NCI-H187 (cell line): ENCODE measurements at places on chromosomes 1 and 21.
A peak's percentile ranks its signal among the peaks of the same experiment; 100 is the strongest.

DNA sequence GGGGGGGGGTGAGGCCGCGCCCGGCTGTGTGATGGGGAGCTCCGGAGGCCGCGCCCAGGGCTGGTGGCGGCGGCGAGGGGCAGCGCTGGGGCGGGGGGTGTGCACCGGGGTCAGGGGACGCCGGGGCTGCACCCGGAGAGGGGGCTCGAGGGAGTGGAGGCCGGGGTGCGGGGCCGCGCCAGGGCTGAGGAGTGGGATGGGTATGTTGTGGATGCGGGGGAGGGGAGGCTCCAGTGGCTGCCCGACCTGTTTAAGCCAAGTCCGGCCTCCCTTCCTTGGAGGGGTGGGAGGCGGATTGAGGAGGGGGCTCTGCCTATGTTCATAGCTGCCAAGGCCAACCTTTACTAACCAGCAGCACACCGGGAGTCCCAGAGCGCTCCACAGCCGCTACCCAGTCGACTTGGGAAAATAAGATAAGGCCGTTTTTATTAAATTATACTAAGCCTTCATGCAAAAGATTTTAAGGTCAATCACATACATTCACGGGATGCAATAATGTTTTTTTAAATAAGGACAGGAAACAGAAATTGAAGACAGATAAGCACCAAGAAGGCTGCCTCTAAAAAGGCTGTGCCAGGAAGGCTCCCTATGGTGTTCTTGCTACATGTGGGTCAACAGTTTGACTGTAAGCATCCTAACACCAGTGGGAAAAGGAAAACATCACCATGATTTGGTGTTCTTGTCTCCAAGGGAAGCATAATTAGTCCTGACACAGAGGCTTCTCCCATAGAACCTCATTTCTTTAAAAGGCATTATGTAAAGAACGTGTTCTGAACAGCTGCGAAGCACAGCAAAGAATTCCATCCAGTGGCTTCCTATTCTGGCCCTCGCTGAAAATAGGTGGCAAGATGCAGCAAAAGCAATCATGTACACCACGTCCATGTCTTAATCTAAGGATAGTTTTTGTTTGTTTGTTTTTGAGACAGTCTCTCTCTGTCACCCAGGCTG lies 626 bp upstream of the HLCS start:
- DNase-seq = no peak

- no peak for DNase-seq
Observed at GRCh38 chr1:207172321-207172720, 68.3 kb downstream of the C4BPA start.

DNA sequence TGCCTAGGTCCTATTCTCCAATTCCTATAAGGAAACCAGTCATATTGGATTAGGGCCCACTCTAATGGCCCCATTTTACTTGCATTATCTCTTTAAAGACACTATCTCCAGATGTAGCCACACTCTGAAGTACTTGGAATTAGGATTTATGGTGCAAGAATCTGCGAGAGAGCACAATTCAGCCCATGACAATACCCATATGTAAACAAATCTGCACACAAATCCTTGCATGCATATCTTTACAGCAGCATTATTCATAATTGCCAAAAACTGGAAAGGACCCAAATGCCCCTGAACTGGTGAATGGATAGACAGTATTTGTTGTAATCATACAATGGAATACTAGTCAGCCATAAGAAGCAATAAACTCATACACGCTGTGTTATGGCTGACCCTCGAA lies 229.8 kb upstream of the ADAMTS5 start:
- DNase-seq = no peak

- DNase-seq = no peak
Observed at GRCh38 chr1:9280015-9280860, 12.5 kb upstream of the SPSB1 start.

GRCh38 chr1:198612471-198613260 lies 26.2 kb upstream of the PTPRC start:
- no peak for DNase-seq

DNA sequence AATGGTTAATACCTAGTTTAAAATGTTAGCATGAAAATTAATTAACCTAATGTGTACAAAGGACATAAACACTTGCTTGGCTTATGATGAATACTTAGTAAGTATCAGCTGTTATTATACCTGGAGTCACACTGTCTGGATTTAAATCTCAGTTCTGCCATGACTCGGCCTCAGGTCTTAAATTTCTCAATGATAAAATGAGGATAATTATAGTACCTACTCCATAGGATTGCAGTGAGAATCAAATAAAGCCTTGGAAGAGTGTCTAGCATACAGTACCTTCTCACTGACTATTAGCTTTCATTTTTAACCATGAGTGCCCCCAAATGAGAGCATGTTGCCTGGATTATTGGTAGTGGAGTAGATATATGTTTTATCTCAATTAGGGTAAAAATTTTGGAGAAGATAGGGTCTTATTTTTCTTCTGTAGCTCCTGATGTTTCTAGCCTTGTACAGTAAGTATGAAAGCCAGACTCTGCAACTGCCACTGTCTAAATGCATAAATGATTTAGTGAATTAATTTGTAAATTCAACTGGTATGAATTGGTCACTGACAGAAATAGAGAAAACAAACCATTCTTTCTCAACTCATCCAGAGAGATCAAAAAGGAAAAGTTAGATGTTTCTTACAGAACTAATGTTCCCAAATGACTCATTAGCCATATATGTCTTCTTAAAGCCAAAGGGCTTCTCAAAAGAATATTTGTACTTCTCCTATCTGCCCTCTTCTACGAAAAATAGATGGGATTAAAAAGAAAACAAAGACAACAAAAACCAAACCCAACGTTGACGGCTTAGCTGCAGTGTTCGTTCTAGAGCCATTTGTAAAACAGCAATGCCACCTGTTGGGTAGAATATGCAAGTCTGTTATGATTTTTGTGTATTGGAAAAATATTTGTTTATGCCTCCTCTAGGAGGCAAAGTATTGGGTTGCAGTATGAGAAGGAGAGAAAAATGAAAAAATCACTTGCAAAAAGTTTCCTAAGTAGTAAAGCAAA lies 53.8 kb upstream of the MROH9 start:
- DNase-seq = peak; percentile 13

DNA sequence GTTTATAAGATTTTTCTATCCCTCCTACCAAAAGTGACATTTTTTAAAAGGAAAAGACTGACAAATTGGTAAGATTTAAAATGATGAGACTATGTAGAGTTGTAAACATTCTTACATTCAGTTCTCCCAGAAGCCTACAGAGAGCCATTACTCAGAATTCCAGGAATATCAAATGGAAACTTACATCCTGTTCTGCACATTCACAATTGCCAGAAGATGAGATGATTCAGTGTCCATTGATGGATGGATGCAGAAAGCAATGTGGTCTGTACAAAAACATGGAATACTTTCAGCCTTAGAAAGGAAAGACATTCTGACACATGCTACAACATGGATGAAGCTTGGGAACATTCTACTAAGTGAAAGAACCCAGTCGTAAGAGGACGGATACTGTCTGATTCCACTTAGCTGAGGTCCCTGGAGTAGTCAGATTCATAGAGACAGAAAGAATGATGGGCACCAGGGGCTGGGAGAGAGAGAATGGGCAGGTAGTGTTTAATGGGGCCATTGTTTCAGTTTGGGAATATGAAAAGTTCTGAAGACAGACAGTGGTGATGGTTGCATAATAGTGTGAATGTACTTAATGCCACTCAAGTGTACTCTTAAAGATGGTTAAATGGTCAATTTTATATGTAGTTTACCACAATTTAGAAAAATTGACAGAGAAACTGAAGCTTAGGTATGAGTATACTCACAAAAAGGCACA lies 16.6 kb downstream of the MX1 start:
- DNase-seq = no peak

- DNase-seq = no peak
Observed at GRCh38 chr21:45032977-45033710, 41.2 kb upstream of the ADARB1 start.

DNA sequence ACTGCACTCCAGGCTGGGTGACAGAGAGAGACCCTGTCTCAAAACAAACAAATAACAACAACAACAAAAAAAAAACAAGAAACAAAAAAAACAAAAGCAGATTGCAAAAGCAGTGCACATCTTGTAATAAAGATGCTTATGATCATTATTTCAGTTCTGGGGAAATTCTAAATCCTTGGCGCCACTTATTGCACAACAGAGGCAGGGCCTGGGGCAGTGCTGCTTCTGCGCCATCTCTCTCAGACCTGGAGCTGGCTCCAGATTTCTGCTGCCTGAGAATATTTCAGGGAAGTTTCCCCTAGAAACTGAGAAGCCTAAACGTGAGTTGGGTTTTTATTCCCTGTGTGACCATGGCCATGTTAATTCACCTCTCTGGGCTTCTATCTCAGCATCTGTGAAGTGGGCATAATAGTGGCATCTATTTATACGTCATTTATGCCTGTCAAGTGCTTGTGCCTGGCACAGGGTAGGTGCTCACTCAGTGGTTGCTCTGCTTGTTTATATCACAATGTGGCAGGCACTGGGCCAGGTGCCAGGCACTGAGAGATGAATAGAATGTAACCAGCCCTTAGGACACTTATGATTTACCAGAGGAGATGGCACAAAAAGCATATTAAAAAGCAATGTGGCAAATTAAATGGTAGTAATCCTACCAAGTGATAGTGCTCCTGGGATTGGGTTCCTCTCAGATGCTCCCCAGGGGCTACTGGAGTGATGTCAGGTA lies 67.9 kb downstream of the MDM4 start:
- peak; percentile 24 for DNase-seq

DNA sequence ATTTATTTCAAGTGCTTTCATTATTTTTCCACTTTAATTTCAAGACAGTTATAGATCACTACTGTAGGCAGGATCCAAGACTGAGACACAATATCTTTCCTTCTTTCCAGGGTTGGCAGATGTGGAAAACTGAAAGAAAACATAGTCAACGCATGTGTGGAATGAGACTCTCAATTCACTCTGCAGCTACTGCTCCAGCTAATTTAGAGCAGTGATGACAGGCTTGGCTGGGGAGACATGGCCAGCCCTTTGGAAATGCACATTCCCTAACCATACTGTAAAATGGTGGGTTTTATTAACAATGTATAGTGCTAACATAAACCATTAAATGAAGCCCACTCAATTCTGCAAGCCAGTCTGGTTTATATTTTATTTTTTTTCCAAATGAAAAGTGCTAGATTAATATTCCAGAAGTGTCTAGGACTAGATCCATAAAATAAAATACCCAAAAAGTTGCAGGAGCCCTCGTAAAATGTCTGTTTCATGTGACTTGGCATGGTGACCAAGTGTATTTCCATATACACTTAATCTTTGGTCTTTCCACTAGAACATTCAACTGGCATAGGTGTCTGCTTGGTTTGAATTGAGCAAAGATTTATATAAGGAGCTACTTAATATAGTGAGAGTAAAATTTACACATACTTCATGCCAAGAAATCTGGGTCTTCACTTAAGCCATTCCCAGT lies 32.9 kb downstream of the COL11A1 start:
- no peak for DNase-seq

- DNase-seq = no peak
Observed at GRCh38 chr1:95042286-95042685, 30.5 kb downstream of the ALG14 start.

- no peak for DNase-seq
Observed at GRCh38 chr1:2918441-2918840, 102.8 kb upstream of the ACTRT2 start.

GRCh38 chr21:44602463-44602850 lies 2.1 kb downstream of the KRTAP10-7 start:
- no peak for DNase-seq

DNA sequence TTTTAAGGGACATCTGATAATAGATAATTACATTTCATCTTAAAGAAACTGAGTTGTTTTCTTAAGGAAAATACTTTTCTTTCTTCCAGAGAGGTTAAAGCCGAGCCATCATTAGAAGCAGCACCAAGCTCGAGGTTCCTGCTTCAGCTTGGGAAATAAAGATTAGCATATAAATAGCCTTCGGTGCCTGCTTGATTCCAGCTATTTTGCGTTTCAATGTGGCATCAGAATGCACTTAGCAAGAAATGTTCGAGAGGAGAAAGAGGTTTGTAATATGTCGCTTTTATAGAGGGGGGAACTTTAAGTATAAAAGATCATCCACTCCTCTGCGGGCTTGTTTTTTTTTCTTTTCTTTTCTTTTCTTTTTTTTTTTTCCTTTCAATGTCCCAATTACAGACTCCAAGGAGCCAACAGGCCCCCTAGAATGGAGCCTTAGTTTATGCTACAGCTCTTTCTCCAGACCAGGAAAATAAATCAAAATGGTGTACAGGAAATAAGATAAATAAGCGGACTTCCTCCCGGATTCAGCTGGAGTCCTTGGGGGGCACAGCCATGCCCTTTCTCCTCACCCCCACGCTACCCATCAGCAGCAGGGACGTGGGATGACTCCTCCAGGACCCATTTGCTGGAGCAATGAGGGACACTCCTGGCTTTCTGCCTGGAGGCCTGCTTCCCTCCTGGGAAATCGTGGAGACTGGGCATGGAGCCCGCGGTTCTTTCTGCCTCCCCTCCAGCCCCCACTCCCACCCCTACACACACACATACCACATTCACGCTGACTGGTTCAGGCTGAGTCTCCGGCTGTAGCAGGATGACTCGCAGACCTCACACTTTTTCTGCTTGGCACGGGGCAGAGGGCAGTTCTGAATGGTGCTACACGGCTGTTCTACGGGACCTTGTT lies 131.6 kb downstream of the RRAGC start:
- no peak for DNase-seq

DNA sequence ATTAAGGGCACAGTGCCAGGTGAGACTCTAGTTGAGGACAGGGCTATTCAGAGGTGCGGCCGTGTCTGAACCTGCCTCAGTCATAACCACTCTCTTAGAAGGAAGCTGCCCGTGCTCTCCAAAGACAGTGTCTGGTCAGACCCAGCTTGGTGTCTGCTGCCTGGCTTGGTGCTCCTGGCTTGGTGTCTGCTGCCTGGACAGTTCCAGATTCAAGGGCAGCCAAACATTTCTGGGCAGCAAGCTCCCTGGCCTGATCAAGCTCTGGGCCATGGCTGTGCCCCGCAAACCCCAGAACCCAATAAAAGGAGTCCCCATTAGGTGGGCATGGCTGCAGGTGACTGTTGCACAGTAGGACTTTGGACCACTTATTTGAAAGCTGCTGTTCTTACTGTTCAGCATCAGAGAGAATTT lies 27.7 kb downstream of the NEK2 start:
- no peak for DNase-seq

DNA sequence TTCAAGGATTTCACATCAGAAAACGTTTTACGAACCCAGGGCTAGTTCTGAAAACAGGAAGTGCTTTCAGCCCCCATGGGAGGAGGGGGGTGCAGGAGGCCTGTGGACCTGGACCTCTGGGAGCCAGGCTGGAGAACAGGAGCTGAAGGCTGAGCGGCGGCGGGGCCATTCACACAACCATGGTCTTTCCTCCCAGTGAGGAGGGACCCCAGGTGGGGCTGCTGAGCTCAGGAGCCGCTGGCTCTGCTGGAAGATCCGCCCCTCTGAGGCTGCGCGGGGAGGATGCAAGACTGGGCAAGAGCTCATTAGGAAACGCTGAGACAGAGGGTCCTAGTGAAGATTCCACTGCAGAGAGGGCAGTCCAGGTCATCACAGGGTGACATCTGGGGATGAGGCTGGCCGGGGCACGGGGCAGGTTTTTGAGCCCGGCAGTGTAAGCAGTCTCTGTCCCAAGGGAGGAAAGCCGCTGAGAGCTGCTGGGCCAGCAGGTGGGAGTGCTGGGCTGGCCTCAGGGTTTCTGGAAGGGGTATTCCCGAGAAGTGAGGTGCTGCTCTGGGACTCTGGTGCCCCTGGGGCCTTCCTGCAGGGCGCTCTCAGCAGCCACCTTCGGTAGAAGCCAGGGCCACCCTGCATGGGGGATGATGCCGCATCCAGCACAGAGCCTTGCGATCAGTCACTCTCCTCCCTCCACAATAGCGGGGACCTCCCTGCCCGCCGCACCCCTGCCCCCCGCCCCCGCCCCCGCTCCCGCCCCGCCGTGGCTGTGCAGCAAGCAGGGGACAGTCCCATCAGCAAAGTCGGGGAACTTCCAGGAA lies 7.5 kb downstream of the MX2 start:
- DNase-seq = no peak

- DNase-seq = no peak
Observed at GRCh38 chr1:61353797-61354406, 271.5 kb downstream of the NFIA start.
